Astrocyte (in vitro differentiated cells and primary cell): ENCODE measurements at places on chromosomes 7 and 10.
A peak's percentile ranks its signal among the peaks of the same experiment; 100 is the strongest.

- no peak overlapping the region for H3K27ac ChIP-seq
- H3K4me3 ChIP-seq: no peak overlapping the region
- H3K4me1 ChIP-seq: peaks cover 22% of the 10 kb centered on the region
- DNase-seq: peak; percentile 73
- peaks cover 43% of the 10 kb centered on the region for H3K27me3 ChIP-seq
Measured at GRCh38 chr10:44198096-44198779, 186.7 kb downstream of the CXCL12 start.

- H3K36me3 ChIP-seq: no peaks in the 10 kb centered on the region
- H3K27ac ChIP-seq: no peak overlapping the region
- no peaks in the 10 kb centered on the region for H3K27me3 ChIP-seq
- no peak for DNase-seq
- H3K4me1 ChIP-seq: no peaks in the 10 kb centered on the region
- H3K4me3 ChIP-seq: no peak overlapping the region
Measured at GRCh38 chr10:12637649-12638048, 288.3 kb downstream of the CAMK1D start.

- H3K36me3 ChIP-seq: peaks cover 9% of the 10 kb centered on the region
- no peak overlapping the region for H3K27ac ChIP-seq
- H3K4me3 ChIP-seq: no peak overlapping the region
- no peaks in the 10 kb centered on the region for H3K4me1 ChIP-seq
Measured at GRCh38 chr7:103130901-103131624, 17.8 kb downstream of the NAPEPLD start.

- no peaks in the 10 kb centered on the region for H3K27me3 ChIP-seq
- DNase-seq: no peak
- no peaks in the 10 kb centered on the region for H3K36me3 ChIP-seq
- no peak overlapping the region for H3K4me3 ChIP-seq
- H3K27ac ChIP-seq: no peak overlapping the region
Measured at GRCh38 chr7:31648288-31648687, 38.7 kb upstream of the PPP1R17 start.
